ENCODE measurements at places on chromosomes 12 and 14. TPM values are rescaled to one million over a fixed set of nuclear protein-coding genes. Genes with fewer than 3 reads are reported as not detected.
A peak's percentile ranks its signal among the peaks of the same experiment; 100 is the strongest.

DNA sequence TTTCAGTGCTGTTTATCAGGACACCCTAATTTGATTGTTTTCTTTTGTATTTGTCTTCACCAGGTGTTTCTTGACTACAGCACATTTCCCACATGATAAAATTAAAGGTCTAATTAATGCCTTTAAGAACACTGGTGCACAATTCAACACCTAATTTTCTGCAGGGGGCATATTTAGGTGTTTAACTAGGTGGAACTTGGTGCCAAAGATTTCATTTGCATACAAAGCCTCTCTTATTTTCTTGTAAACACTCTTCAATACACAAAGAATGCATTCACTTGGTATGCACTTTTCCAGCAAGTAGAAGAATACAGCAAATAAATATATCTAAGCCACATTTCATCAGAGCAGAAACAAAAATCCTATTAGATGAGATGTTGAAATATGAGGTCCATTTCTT, 646.2 kb upstream of the FOXG1 start:
- no peak for DNase-seq

The IFNG-AS1 gene
- total RNA-seq, result 0.49 TPM

DNA sequence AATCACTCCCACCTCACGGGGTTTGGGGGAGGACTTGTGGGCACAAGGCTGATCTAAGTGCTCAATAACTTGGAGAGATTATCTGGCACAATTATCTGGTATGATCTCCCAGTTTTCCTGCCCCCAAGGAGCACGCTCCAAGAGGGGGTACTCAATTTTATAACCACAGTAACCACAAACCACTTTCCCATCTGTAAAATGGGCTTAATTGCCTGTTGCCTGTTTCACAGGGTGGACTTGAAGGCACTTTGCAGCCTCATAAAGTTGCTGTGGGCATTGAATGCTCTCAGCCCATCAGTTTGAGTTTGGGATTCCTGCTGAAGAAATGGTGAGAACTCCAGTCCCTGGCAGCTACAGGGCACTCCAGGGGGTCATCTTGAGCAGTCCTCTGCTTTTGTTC, 4.4 kb downstream of the SLC8B1 start:
- DNase-seq, result no peak

DNA sequence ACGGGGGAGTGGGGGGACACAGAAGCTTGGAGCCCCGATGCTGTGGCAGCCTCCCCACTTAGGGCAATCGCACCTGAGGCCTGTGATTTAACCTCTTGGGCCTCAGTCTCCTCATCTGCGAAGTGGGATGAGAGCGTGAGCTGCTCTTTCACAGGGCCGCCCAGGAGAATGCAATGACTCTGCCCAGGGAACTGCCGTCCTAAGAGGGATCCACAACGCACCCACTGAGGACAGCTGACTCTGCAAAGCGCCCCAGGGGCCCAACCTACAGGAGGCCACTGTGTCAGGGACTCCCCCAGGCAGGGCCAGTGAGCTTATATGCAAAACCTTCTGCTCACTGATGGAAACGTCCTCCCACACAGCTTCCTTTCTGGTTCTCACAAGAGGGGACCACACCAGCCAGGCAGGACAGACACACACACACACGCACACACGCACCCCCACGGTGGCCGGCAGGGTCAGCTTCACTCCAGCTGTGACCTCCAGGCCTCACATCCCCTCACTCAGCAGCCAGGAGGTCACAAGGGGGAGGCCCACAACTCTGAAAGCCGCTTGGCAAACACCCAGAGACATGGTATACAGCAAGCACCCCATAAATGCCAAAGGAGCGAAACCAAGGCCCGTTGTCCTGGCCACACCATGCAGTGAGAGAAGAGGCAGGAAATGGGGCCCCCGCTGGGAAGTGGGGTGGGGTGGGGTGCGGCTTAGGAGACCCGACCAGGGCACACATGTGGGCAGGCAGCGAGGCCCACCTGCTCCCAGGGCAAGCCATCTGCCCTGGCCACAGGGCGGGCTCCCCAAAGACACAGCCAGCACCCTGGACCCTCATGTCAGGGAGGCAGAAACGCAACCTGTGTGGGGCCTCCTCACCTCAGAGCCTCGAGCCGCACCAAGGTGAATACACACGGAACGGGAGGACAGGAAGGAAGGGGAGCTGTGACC, 73.3 kb downstream of the NCOR2 start:
- no peak for DNase-seq

- no peak for DNase-seq
Observed at GRCh38 chr14:84492685-84493084, 1037.3 kb upstream of the FLRT2 start.

The SLC39A9 gene
- 66.4 TPM for total RNA-seq

DNA sequence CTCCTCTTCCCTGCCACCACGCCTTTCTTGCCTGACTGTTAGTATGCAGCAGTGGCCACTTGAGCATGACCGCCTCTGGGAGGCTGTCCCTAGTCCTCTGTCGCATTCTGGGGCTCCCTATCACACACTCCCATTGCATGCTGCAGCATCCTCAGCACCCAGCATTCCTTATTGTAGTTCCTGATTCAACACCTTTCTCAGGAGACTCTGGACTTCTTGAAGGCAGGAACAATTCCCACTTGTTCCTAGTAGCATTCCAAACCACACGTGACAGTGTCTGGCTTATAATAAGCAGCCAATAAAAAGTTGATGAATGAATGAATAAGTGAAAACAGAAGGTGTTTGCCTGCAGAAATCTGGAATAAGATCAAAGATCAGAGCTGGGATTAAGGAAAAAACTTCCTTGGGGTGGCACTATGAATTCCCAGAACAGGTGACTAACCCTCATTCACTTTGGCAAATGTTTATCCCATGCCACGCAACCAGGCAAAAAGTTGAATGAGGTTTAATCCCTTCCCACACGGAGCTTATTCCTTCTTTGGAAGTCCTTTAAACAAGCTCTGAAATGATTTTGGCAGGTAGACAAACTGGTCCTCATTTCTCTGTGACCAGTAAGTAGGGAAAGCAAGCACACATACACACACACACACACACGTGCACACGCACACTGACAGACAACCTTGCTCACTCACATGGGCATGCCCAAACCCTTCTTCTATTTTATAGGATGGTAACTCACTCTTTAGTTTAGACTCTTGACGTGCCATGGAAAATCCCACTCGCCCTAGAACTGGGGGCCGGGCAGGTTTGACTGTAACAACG, 26.5 kb downstream of the NTF3 start:
- DNase-seq, result no peak

The SHMT2 gene
- total RNA-seq, result 97.4 TPM

The FAR2 gene
- 10.1 TPM for total RNA-seq

- no peak for DNase-seq
Observed at GRCh38 chr14:95063391-95063790, 93.9 kb downstream of the DICER1 start.

DNA sequence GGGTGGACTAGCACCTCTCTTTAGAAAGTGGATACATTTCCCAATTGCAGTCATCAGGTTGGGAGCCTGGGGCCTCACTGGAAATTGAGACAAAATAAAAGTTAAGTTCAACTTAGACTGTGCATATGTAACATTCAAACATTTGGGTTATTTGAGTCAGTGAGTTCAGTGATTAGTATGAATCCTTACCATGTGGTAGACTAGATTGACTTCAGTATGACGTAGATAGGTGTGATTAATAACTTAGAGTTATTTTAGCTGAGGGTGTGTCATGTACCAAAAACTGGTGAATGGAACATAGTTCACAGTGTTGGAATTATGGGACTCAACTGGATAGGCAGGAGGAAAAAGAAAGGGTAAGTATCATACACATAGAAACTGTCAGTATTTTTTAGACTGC, 8.0 kb upstream of the SSTR1 start:
- no peak for DNase-seq

The ETV6 gene
- total RNA-seq, result 97.4 TPM

The MMP17 gene
- total RNA-seq, result 2.0 TPM

DNA sequence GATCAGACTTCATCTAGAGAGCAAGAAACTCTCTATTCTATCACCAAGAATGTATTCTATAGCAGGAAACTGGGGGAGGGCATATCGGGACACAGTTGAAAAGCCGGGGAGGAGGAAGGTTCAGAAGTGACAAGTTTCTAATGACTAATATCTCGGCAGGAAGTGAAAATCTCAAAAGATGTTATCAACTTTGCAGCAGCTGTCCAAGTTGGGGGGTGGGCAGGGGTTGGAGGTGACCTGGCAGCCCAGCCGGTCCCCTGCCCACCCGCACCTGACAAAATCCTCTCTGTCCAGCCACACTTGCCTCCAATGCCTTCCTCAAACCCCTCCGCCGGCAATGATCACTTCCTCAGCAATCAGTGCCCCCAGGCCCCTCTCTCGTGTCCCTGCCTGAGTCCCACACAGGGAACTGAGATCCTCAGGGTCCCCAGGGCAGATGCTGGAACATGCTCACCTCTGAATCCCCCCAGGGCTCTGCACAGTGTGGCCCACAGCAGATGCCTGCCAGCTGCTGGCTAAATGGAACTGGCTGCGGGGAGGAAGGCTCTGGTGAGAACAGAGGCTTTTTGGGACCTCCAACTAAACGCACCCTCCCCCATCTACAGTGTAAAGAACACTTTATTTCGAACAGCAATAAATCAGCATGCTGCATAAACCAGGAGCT, 43.9 kb downstream of the CCDC88C start:
- no peak for DNase-seq

The KRT6C gene
- total RNA-seq, result 0.39 TPM

DNA sequence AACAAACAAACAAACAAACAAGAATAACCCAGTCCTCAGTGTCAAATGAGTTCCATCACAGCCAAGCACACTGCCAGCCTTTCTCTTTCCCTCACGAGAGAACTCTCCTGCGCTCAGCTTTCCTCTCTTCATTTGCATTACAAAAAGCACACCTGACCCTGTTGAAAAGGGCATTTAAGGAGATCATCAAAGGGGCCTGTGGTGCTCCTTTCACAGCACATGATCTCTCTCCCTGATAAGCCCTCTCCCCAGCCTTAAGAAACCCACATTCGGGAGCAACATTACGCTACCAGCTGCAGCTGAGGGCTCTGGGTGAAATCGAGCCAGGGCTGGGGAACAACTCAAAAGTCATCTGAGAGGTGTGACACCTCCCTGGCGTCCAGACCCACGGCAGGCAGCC, 165.6 kb upstream of the TMCC3 start:
- DNase-seq, result no peak

The EIF2S3B gene
- 0.81 TPM for total RNA-seq

GRCh38 chr12:71938728-71939385, at the start of gene TPH2:
TSS of gene TPH2 (plus strand) at chr12:71938845. CDS start at chr12:71938987, 142 bp downstream.
- DNase-seq, result no peak

DNA sequence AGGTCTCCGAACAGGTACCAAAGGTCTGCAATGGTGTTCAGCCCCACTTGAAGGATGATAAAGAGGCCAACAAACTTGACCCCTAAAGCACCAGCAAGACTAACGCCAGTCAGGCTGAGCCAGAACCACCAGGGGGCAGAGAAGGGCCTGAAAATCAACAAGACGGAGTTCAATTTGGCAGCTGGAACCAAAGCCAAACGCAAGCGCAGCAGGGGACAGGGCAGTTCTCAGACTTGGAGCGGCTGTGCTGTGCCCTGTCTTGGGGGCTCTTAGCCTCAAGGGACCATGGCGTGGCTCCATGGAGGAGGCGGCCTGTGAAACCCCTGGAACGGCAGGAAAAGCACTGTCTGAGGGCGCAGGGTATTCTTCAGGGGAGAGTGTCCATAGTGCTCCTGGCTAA, 19.6 kb downstream of the POMT2 start:
- DNase-seq, result peak; percentile 79

The RNASE12 gene
- not detected for total RNA-seq

DNA sequence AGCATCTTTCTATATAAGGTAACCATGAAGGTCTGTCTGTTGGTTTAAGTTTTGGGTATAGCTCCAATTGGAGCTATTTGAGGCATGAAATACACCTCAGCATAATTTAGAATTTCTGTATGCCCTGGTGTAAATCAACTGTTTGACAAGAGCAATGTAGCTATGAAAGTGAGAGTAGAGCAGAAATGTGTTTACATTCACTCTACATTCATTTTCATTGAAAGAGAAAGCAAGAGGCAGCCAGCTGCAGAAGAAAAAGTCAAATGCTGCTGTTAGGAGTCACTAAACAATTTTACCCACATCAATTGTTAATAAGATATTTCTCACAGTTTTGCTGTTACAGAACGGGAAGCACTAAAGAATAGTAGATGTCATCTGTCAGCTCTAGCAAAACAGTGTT, 252.5 kb downstream of the SLC6A15 start:
- DNase-seq, result no peak

The MSI1 gene
- total RNA-seq, result 1.4 TPM

DNA sequence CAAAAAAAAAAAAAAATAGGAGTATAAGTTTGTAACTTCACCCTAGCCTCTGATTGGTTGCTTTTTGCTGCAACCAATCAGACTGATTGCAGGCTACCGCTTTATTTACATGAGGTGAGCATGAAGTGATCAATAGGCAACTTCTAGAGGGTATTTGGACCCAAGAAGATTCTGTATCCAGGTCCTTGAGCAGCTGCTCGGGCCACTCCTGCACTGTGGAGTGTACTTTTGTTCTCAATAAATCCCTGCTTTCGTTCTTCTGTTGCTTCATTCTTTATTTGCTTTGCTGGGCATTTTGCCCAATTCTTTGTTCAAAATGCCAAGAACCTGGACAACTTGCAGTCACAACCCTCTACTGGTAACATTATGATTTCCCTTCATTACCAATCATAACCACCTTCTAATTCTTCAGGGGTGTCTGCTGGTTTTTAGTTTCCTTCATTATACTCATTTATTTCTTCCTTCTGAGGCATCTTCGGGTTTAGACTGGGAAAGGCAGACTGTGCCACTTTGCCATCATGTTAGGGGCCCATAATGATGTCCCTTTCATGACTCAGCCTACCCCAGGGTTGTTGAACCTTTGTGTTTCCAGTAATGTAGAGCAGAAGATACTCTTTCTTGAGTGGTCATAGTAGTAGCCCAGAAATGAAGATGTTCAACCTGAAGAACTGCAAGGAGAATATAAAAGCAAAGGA, 43.4 kb upstream of the LIMA1 start:
- DNase-seq, result peak; percentile 50

The DIO3 gene
- total RNA-seq, result 0.47 TPM

GRCh38 chr14:85380881-85381280, 149.1 kb upstream of the FLRT2 start:
- no peak for DNase-seq

The SELPLG gene
- total RNA-seq, result 4.3 TPM

The NEMP1 gene
- total RNA-seq, result 12.5 TPM

- DNase-seq, result no peak
Observed at GRCh38 chr12:113898466-113898865, 67.7 kb downstream of the RBM19 start.

The IRAK4 gene
- 24.6 TPM for total RNA-seq

- no peak for DNase-seq
Observed at GRCh38 chr14:90305176-90305601, 26.6 kb downstream of the NRDE2 start.

DNA sequence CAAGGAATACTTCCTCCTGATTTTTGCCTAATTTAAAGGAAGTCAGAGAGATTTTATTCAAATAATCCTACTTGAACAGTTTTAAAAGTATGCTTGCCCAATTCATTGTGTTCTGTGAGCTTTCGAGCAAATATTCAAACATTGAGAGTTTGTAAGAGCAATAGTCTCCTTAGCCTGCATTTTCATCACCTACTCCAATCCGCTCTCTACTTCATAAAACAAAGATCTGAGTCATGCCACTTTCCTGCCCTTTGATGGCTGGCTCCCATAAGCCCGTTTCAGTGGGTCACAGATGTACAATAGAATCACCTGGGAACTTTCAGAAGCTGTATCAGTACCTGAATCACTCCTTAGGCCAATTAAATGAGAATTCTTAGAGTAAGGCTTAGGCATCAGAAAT, 319.2 kb downstream of the PDZRN4 start:
- DNase-seq, result no peak

The SIX1 gene
- 1.7 TPM for total RNA-seq

The ADAM21 gene
- total RNA-seq, result not detected

- no peak for DNase-seq
Observed at GRCh38 chr14:67746927-67747326, 45.2 kb downstream of the RDH12 start.

GRCh38 chr12:40106655-40107054, 774 bp upstream of the SLC2A13 start:
- DNase-seq, result no peak

The GAS2L3 gene
- 6.0 TPM for total RNA-seq
